Activated CD8-positive, alpha-beta T cell treated with anti-CD3 and anti-CD28 coated beads for 36 hours (primary cell): ENCODE measurements at places on chromosomes 7 and 10. TPM values are rescaled to one million over a fixed set of nuclear protein-coding genes. Genes with fewer than 3 reads are reported as not detected.

GRCh38 chr7:125654076-125654475 lies 724.5 kb upstream of the POT1 start:
- no peak for DNase-seq

Gene UNCX
- not detected for total RNA-seq

- DNase-seq: no peak
Measured at GRCh38 chr7:92451645-92452044, 4.4 kb downstream of the GATAD1 start.

- DNase-seq: no peak
Measured at GRCh38 chr7:137931823-137932222, 70.1 kb downstream of the CREB3L2 start.

- no peak for DNase-seq
Measured at GRCh38 chr10:128551475-128551874, 425.3 kb upstream of the MKI67 start.

DNA sequence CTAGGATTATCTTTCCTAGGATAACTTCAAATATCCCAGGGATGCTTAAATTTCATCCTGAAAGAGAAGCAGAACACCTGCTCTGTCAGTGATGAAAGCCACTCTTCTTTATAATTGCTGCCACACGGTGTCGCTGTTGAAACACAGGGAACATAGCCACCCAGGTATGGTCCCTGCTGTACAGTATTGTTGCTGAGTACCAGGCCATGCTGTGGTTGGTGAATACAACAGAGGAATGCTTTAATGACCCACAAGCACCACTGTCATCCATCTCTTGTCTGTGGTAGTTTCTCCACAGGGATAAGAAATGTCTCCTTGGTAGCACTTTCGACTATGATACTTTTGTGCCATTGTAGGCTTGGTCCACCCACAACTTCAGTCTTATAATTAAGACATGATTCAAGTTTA lies 70.6 kb upstream of the STARD3NL start:
- peak; percentile 84 for DNase-seq

Gene SPDYE6
- not detected for total RNA-seq

- DNase-seq: peak; percentile 9
Measured at GRCh38 chr10:58512491-58513187, at the start of gene BICC1. TSS of gene BICC1 (plus strand) at chr10:58512872. CDS start at chr10:58513144, 272 bp downstream.

DNA sequence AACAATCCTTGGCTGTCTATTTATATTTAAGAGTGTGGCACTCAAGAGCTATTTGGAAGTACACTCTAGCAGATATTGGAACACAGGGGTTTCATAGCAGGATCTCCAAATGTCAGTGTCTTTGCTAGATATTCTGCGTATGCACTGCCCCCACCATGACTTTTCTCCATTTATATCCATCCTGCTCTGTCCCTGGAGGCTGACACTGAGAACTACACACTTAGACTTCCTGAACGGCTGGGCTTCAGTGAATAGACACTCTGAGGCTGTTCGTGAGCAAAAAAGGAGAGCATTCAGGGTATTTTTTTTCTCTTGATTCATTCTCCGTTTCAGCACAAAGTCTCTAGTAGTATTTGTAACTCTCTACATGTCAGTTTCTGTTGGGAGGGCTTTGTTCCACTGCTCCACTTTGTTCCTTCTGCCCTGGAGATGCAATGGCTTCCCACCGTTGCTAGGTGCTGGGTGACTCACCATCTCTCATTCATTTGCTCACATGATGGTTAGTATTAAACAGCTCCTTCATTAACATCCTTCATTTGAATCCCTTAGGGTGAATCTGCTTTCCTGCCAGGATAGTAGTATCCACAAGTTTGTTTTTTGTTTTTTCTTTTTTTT lies 155.9 kb upstream of the SLC13A1 start:
- DNase-seq: no peak

- DNase-seq: no peak
Measured at GRCh38 chr10:16910793-16911164, 93.6 kb upstream of the RSU1 start.

GRCh38 chr7:1750541-1751021 lies 80.5 kb downstream of the ELFN1 start:
- no peak for DNase-seq

- no peak for DNase-seq
Measured at GRCh38 chr7:12970626-12971025, 283.2 kb downstream of the ARL4A start.

Gene PON1
- total RNA-seq: not detected

Gene MRPS33
- total RNA-seq: 95.5 TPM

DNA sequence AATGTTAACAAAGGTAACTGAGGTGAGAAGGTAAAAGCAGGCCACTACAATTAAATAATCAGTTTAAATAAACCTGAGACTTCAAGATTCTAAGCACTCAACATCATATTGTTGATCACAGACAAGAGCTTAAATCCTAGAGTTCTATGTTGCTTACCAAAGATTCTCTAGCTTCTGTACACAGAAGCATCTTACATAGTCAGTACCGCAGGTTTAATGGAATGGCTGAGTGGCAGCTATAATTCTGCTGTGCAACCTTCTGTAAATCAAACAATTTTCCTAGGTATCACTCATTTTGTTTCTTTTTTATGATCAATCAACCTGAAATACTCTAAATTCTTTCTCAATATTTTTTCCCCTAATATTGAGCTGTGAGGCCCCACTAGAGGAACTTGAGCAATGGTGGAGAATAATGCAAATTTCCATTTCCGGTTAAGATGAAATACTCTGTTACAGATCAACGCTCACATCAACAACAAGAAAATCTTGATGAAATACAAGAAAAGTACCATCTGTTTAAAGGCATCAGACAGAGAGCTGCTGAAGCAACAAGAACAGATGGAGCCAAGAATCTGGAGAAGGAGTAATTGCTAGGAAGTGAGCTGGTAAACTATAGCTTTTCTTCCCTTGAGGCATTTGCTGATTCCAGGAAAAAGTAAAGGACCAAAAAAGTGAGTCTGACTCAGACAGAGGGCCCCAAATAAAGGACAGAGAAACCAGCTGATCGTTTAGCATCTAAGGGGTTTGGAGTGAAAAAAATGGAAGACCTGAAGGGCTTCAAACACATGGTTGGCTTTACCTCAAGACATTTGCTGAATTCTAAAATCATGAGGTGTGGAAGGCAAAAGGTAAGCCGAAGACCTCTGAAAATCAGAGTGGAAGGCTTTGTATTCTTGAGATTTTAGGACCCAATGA lies 22.6 kb downstream of the PNPLA8 start:
- DNase-seq: no peak

Gene NYAP1
- 0.38 TPM for total RNA-seq

DNA sequence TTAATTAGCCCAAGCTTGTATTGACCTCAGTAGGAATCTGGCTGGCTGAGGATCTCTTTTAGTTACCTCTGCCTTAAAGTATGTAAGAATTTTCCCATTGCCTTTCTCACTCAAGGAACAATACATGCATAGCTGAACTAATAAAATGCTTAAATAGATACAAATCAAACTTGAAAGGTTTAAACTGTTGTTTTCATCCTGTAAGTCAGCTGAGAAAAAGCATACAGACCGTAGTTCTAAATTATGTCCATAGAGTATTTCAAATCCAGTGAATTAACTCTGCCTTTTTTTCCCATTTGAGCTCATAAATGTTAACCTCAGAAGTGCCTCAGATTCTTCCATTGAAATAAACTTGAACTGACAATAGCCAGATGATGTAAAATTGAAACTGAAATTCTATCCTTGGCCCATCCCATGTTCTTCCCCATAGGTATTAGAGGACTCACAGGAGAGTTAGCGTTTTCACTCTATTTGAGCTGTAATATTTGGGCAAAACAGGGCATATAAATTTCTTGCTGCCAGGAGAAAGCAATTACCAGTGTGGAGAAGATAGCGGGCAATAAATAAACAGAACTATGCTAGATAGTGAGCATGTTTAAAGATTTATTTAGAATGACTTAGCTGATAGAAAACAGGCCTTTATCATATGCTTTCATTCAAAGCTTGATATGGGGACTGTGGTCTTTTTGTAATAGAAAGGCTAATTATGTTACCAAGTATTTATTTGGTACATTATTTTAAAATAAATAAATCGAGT lies 163.7 kb downstream of the WNT2 start:
- no peak for DNase-seq

Gene EVX1
- total RNA-seq: not detected

Gene PHKG1
- total RNA-seq: 3.0 TPM

- no peak for DNase-seq
Measured at GRCh38 chr7:57210212-57210611, 78.0 kb upstream of the ZNF479 start.

Gene FANK1
- 0.45 TPM for total RNA-seq

GRCh38 chr10:48494611-48495010 lies 110.3 kb downstream of the ARHGAP22 start:
- no peak for DNase-seq

Gene ATOH7
- not detected for total RNA-seq

Gene TRPV6
- total RNA-seq: not detected

DNA sequence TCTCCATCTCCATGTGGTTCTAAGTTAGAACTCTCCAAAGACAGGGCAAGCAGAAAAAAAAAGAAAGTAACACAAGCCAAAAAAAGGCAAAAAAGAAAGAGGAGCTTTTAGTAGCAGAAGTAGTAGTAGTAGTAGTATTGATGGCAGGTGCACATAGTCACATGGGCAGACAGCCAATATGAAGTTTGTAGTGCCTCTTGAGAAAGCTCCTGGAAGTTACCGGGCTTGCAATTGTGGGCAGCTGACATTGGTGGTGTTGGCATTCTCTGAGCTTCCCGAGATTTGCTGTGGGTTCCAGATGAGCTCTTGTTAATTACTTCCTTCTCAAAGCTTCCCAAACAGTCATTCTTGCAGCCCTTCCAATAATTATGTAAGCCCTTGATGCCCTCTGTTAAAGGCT lies 1128.5 kb downstream of the TYW1 start:
- no peak for DNase-seq

- DNase-seq: no peak
Measured at GRCh38 chr7:36054637-36055036, 98.4 kb upstream of the EEPD1 start.

- no peak for DNase-seq
Measured at GRCh38 chr7:26553582-26553981, 261.9 kb downstream of the SNX10 start.

Gene BICC1
- total RNA-seq: not detected

- DNase-seq: no peak
Measured at GRCh38 chr7:138481447-138482380, 21.7 kb downstream of the TRIM24 start.

- DNase-seq: no peak
Measured at GRCh38 chr10:17811146-17811865, 2.2 kb downstream of the MRC1 start.

DNA sequence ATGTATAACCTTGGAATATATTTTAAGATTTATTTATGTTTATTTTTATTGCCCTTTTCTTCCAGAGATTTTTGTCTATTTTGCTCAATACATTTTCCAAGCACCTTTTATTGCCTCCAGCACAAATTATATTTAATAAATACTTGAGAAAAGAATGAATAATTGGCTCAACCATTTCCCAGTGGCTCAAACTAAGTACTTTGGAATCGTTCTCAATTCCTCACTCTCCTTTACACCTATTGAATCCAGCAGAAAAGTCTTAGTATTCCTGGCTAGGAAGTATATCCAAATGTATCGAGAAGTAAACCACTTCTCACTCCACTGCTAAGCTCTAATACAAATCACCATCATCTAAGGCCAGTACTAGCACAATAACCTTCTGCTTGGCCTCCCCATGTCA lies 276.1 kb downstream of the NEBL start:
- no peak for DNase-seq

Gene AMPH
- not detected for total RNA-seq

DNA sequence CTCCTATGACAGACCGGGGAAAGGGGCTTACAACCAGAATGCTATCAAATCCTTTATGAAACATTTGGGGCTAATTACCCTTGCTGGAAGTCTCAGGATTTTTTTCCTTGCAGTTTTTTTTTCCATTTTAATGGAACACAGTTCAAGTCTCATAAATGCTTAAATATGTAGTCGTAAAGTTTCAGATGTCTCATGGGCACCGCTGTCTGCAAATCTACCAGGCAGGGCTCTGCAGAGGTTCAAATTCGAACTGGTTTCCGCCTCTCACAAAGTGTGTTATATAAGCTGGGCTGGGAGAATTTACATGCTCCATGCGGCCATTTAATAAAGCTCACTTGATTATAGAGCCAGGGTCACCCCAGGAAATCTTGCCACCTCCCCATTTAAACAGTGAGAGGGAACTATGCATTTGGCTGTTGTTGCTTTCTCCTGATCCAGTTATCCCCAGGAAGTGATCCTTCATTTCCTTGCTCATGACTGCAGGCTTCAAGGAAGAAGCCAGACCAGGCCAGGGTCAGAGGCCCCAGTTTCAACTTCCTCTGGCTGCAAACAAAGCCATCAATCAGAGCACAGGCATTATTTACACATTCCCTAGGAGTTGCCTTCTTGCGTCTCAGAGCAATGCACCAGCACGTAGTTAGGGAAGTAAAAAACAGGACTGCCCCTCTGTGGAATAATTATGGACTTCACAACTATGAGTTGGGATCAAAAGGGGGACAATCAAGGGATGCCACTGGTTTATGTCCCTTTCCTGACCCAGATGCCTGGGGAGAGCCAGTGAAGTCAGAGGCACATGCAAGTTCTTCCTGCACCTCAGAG lies 358.8 kb downstream of the PRPF18 start:
- no peak for DNase-seq

Gene PCLO
- total RNA-seq: not detected

DNA sequence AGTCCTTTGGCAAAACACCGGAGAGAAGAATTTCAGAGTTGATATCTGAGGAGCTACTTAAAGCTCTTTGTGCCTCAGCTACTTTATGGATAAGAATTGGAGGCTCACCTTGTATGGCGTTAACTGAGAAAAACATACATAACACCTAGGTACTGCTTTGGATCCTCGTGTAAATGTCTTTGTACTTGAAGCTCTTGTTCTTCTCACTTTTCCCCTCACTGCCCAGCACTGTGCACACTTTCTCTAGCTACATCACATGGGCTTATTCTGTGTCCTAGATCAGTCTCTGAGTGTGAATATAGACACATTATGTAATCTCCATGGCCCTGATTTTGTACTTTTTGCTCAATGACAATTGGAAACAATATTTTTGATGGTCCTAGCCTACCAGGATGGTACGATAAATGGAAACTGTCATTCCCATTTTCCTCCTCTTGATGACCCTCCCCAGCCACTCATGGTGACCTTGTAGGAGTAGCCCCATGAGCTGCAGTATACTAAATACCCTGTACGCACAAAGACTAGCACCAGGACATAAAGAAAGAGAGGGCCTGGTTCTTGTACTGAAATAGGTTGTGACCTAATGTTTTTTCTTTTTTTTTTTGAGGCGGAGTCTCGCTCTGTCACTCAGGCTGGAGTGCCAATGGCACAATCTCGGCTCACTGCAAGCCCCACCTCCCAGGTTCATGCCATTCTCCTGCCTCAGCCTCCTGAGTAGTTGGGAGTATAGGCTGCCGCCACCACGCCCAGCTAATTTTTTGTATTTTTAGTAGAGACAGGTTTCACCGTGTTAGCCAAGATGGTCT lies 22.1 kb downstream of the STAMBPL1 start:
- peak; percentile 28 for DNase-seq
